Upper lobe of left lung (tissue), 6 donors: ENCODE measurements at places on chromosomes 13 and 19.

- no peak for DNase-seq
Measured at GRCh38 chr13:100596516-100596915, 7.9 kb upstream of the GGACT start.

DNA sequence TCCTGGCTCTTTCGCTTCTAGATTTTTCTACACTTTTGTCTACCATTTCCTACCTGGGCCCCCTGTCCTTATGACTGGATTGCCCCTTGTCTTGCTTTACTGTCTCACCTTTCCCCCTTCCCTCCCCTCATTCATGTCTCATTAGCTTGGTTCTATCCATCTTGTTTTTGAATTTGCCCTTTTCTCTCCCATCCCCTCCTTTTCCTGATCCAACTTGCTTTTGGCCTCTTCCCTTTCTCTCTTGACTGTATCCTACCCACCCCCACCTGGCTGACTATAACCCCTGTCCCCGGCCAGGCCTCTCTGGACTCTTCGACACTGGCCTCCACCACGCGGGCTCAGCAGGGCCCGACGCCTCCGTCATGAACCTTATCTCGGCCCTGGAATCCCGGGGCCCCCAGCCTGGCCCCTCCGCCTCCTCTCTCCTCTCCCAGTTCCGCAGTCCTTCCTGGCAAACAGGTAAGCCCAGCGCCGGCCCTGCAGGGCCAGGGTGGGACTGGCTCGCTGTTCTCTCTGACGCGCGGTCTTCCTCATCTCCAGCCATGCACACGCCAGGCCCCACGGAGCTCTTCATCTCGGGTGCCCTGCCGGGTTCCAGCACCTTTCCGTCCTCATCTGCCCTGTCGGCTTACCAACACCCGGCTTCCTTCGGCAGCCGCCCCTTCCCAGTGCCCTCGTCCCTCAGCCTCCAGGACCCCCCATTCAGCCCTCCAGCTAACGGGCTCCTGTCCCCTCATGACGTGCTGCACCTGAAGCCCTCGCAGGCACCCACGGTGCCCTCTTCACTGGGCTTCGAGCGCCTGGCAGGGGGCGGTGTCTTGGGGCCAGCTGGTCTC, 3.4 kb downstream of the PRR12 start:
- DNase-seq = no peak

DNA sequence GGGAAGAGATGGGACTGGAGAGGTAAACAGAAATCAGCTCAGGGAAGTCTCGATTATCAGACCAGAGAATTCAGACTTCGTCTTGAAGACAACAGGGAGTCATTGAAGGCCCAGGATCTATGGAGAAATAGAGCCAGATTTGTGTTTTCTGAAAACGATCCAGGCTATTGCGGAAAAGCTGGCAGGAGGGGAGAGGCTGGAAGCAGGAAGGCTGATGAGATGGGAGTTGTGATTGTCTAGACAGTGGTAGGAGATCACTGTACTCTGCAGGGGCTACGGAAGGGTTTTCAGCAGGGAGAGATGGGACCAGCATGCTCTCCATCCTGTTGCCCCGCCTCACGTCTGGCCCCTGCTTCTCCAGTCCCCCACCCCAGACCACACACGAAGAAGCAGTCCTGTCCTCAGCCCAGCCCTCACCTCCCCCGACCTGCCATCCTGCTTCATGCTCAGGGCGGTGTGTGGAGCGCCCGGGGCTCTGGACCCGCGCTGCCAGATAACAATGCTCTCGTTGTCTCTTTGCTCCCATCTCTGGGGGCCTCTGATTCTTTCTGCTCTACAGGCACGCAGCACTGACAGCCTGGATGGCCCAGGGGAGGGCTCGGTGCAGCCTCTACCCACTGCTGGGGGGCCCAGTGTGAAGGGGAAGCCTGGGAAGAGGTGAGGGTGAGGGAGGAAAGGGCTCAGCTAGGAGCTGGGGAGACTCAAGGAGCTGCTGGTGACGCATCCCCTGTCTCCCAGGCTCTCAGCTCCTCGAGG, 1.9 kb downstream of the ARHGAP33 start:
- no peak for DNase-seq

GRCh38 chr13:112873851-112874750, 94.9 kb upstream of the MCF2L start:
- peak; percentile 77 for DNase-seq

DNA sequence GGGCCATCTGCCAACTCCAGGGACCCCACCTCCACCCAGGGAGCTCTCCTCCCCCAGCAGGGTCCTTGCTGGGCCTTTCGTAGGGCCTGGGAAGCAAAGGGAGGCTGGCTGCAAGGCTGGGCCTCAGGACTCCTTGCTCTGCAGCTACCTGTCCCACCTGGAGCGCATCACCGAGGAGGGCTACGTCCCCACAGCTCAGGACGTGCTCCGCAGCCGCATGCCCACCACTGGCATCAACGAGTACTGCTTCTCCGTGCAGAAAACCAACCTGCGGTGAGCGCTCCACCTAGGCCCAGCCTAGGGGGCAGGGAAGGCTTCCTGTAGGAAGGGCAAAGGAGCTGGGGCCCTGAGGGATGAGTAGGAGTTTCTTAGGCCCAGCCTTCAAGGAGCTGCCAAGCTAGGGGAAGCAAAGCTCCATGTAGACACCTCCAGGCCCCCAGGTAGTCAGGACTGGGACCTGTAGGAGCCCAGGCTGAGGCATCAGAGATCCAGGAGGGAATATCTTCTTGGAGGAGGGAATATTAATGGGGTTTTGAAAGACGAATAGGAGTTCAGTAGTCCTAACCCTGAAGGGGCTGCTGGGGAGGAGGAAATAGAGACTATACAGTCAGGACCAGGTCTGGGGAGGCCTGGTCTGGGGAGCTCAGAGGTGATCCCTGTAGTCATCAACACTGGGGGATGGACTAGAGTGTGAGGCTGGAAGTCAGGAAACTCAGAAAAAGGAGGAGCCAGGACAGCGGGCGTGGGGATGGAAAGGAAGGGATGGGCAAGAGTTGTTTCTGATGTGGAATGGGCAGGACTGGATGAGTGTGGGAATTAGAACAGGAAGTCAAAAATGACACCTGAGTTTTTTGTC, 16.0 kb downstream of the GNA15 start:
- DNase-seq = peak; percentile 62

GRCh38 chr13:40558656-40559055, 107.8 kb downstream of the FOXO1 start:
- DNase-seq = no peak

GRCh38 chr13:44908266-44908665, 81.0 kb downstream of the NUFIP1 start:
- no peak for DNase-seq

GRCh38 chr13:23372264-23372906, 61.1 kb downstream of the SACS start:
- no peak for DNase-seq

DNA sequence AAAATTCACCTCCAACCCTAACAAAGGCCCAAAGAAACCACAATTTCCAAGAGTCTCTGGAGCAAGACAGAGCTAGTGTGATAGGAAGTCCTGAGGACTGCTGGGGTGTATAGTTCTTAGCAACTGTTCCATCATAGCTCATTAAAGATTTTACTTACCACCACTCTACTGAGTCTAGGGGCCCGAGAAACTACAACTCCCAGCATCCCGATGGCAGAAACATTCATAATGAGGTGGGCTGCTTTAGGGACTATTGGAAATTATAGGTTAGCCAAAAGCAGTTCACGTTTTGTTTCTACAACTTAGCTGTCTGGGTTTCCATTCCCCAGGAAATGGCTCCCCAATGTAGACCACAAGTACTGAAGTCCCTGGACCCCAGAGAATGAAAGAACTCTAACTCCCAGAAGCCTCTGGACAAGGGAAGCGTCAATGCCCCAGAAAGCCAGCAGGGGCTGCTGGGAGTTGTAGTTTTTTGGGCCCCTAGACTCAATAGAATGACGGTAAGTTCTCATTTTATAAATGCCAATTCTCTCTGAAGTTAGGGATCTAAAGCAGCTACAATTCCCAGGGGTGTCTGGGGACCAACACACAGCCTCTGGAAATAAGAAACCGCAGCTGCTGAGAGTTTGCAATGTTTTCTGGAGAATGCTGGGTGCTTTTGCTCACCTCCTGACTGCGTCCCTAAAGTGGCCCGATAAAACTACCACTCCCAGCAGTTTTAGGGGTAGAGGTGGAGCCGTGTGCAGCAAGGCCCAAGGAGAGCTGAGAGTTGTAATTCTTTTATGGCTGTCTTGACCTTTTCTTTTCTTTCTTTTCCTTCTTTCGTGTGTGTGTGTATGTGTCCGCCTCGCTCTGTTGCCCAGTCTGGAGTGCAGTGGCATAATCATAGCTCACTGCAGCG, 11.1 kb downstream of the FTL start:
- DNase-seq = no peak

GRCh38 chr19:39423258-39424086, 11.0 kb downstream of the PLEKHG2 start:
- no peak for DNase-seq

DNA sequence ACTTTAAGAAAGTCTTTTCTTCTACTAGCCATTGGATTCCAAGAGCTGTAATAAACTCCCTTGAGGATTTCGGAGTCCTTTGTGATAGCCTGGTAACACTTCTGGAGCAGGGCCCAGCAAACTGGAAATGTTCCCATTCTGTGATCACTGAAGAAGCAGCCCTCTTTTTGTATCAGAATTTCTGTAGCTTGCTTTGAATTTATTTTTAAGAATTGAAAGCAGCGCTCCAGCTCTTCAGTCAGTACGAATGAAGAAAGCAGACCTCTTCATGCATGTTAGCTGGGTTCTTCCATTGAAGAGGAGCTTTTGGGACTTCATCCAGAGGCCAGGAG, 141.5 kb downstream of the AKAP11 start:
- no peak for DNase-seq

GRCh38 chr19:10701955-10702525, 801 bp downstream of the QTRT1 start:
- no peak for DNase-seq

- DNase-seq = no peak
Measured at GRCh38 chr19:5958074-5958850, 19.7 kb downstream of the RANBP3 start.

DNA sequence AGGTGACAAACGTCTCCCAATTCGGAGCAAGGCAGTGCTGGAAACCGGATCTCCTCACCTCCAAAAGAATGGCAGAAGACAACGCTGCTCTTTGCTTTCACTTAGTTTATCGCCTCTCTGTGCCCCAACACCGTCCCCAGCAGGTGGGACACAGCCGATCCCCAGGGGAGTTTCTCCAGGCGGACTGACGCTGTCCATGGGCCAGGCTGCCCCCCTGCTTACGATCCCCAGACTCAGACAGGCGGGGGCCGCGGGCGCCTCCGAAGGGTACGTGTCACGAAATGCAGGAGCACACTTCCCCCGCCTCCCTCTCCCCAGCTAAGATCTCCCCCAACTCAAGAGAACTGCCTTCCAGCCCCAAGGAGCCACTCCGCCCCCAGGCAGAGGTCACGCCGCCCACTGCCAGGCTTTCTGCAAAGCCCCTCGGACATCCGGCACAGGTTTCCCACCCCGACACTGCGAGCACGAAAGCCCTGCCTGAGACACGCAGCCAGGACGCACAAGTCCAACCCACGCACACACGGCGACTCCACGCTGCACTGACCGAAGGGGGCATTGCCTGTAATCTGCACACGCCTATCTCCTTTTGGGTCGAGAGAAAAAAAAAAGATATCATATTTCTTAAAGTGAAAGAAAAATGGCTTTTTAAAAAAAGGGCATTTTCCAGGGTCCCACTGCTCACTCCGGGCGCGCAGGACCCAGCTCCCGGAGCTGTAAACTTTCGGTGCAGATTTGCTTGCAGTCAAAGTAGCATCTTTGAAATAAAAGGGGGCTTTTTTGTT, 2.0 kb downstream of the SPRY2 start:
- DNase-seq = peak; percentile 93
